ENCODE measurements at places on chromosomes 6 and 20. TPM values are rescaled to one million over a fixed set of nuclear protein-coding genes. Genes with fewer than 3 reads are reported as not detected.

Gene ZC2HC1B
- total RNA-seq = not detected

Gene CRISP1
- not detected for total RNA-seq

Gene WFDC5
- total RNA-seq = 1.0 TPM

Gene SLC12A5
- 2.0 TPM for total RNA-seq

Gene RAD21L1
- total RNA-seq = not detected

Gene PTCRA
- total RNA-seq = not detected

Gene FAM83D
- total RNA-seq = 0.79 TPM

Gene ESR1
- 5.2 TPM for total RNA-seq

Gene CDYL
- total RNA-seq = 46.8 TPM

Gene CST9L
- total RNA-seq = not detected

Gene ITPA
- 59.7 TPM for total RNA-seq

Gene DZANK1
- total RNA-seq = 6.2 TPM

Gene GPX5
- not detected for total RNA-seq

Gene MOXD1
- total RNA-seq = 35.9 TPM

Gene PIGU
- total RNA-seq = 15.9 TPM

Gene MAN1A1
- 68.5 TPM for total RNA-seq

Gene LRRN4
- total RNA-seq = 89.3 TPM

Gene LSM2
- total RNA-seq = 41.6 TPM

Gene KCNQ5
- 0.50 TPM for total RNA-seq

Gene IYD
- 2.3 TPM for total RNA-seq

Gene BMP2
- total RNA-seq = 8.7 TPM

Gene TFAP2A
- total RNA-seq = 16.2 TPM

Gene LPA
- not detected for total RNA-seq

Gene LY6G6C
- not detected for total RNA-seq

Gene MMP24OS
- total RNA-seq = 127 TPM

Gene HLA-DQB2
- 15.1 TPM for total RNA-seq

Gene GHRH
- total RNA-seq = not detected

Gene B3GALT4
- 20.2 TPM for total RNA-seq

Gene AKAP7
- 12.0 TPM for total RNA-seq

Gene MYB
- total RNA-seq = 1.3 TPM

Gene CCDC170
- 2.1 TPM for total RNA-seq

Gene RNF182
- total RNA-seq = 3.9 TPM

Gene LAMA4
- 20.7 TPM for total RNA-seq

Gene HSPA1L
- 1.7 TPM for total RNA-seq

Gene FAM83C
- not detected for total RNA-seq

Gene DEFB132
- not detected for total RNA-seq

Gene SLC4A11
- 7.6 TPM for total RNA-seq

Gene C6orf15
- total RNA-seq = not detected

Gene CEP57L1
- 10.6 TPM for total RNA-seq

Gene SEL1L2
- total RNA-seq = not detected

Gene PPARD
- total RNA-seq = 24.4 TPM

Gene HCK
- total RNA-seq = 24.0 TPM

Measured in kidney (tissue), 22 donors.